ENCODE measurements at places on chromosomes 13 and 19. TPM values are rescaled to one million over a fixed set of nuclear protein-coding genes. Genes with fewer than 3 reads are reported as not detected.

- no peak for DNase-seq
These were observed 1196.2 kb downstream of the PCDH9 start for GRCh38 chr13:66033924-66034323.

SBK2 gene
- total RNA-seq: not detected

CYP2A6 gene
- total RNA-seq: not detected

DNA sequence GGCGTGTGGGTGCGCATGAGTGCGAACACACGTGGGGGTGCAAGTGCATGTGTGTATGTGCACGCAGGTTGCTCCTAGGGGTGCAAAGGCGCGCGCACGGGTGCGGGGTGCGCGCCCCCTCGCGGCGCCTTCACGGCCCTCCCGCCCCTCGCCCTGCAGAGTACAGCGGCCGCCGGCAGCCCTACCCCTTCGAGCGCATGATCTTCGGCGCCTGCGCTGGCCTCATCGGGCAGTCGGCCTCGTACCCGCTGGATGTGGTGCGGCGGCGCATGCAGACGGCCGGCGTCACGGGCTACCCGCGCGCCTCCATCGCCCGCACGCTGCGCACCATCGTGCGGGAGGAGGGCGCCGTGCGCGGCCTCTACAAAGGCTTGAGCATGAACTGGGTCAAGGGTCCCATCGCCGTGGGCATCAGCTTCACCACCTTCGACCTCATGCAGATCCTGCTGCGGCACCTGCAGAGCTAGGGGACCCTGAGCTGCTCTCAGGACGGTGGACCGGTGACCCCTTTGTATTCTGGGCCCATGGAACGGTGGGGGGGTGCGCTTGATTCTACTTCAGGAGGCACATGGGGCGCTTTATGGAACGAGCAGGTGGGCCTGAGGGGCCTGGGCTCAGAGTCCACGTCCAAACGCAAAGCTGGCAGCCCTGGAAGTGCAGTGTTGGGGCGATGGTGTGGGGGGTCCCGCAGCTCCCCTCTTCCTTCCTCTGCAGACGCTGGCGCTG lies 27.7 kb downstream of the TMEM161A start:
- no peak for DNase-seq

OR7C1 gene
- not detected for total RNA-seq

GRIN2D gene
- total RNA-seq: 1.9 TPM

DNA sequence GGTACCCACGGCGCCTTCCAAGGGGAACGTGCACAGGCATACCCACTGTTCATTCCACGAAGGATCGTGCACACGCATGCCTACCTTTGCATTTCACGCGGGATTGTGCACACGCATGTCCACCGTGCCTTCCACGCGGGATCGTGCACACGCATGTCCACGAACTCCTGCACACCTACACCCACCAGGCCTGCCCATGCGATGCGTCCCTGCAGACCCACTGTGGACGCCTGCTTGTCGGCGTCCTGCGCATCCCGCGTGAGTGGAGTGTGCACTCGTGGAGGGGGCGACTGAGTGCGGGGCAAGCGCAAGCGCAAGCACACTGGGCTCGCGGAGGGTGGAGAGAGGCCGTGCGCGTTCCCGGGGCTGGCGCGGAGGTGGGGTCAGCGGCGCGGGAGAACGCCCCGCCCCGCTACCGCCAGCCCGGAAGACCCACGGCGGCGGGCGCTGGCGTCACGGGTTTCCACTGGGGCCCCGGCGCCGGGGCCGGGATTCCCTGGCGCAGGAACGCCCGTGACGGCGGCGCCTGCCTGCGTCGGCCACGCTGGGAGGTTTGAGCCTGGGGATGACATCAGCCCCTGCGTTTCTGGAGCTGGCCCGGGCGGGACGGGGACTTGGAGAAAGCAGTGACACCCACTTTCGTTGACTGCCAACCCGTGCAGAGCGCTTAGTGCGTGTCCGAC lies 18.7 kb downstream of the GADD45B start:
- no peak for DNase-seq

DNA sequence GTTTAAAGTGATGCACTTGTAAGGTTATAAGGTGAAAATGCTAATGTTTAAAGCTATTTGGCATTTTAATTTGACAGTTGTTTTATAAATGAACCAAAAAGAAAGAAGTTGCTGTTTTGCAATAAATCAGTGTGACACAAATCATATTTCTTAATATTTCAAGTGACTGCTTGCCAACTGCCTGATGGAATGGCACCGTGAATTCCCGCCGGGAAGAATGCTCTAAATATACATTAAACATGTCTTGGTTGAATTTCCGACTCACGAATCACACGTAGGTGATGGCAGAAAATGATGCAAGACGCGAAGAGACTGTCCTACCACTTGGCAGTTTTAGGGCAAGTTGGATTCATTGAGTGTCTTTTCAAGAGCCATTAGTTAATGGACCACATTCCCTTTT lies 3.1 kb upstream of the GJB2 start:
- DNase-seq: no peak

- DNase-seq: no peak
These were observed at the start of gene PRKCG for GRCh38 chr19:53881482-53882390. Gene PRKCG (plus strand): TSS chr19:53882197. CDS start chr19:53882495, 298 bp downstream.

- DNase-seq: no peak
These were observed 46.1 kb downstream of the HSPH1 start for GRCh38 chr13:31115616-31116015.

- no peak for DNase-seq
These were observed 117.6 kb downstream of the GGACT start for GRCh38 chr13:100470866-100471505.

GRCh38 chr19:42069619-42070351 lies at the start of gene GRIK5:
Gene GRIK5 (minus strand): TSS chr19:42070206. CDS start chr19:42065770, 4,436 bp downstream.
- no peak for DNase-seq

DNA sequence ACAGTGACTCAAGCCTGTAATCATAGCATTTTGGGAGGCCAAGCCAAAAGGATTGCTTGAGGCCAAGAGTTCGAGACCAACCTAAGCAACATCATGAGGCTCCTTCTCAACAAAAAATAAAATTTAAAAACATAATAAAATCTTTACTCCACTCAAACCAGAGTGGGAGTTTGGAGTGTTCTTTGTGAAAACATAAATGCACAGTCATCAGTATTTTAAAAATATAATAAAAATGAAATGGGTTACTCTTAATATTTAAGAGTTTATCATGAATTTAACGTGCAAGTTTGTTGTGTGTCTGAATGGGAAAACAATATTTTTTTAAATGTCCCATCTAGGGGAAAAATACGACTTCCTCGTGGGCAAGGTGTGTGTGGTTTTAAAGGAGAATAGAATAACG lies 78.6 kb upstream of the STARD13 start:
- DNase-seq: no peak

- no peak for DNase-seq
These were observed 119.2 kb downstream of the GPC6 start for GRCh38 chr13:93345770-93346169.

DNA sequence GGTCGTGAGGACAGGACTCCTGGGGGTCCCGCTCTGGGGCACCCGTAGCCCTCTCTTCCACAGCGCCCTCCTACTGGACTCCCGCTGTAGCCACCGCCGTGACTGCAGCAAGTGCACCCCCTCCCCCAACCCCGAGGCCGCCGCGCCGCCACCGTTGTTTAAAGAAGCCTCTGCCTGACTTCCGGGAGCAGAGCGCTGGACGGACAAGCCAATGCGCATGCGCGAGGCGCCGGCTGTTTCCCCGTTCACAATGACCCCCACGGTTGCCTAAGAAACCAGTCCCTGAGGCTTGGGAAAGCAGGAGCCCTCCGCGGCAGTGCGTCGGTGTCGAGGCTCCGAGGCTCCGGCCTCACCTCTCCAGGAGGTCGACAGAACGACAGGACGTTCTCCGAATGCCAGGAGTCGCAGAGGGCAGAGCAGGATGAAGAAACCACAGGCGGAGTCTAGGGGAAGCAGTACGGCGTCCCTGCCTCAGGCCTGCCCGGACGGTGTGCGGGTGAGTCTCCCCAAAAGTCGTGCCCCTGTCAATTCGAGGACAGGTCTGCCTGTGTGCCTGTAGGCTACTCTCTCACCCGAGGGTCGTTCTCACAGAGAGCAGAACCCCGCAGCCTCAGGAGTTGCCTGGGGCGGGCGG lies 70.5 kb upstream of the ZNF420 start:
- DNase-seq: peak; percentile 14

KLK4 gene
- not detected for total RNA-seq

GRCh38 chr13:94667190-94667589 lies 45.2 kb downstream of the SOX21 start:
- no peak for DNase-seq

C1QTNF9 gene
- total RNA-seq: 1.3 TPM

Measured in urinary bladder (tissue), 4 donors.